Naive thymus-derived CD8-positive, alpha-beta T cell (primary cell): ENCODE measurements at places on chromosomes 2 and 18. TPM values are rescaled to one million over a fixed set of nuclear protein-coding genes. Genes with fewer than 3 reads are reported as not detected.
A peak's percentile ranks its signal among the peaks of the same experiment; 100 is the strongest.

Gene SPDYA
- 2.1 TPM for total RNA-seq

Gene COBLL1
- 4.2 TPM for total RNA-seq

Gene USP37
- 25.2 TPM for total RNA-seq

Gene ANKRD23
- total RNA-seq: 13.1 TPM

Gene FEV
- total RNA-seq: not detected

Gene TRPM8
- not detected for total RNA-seq

Gene AQP12A
- total RNA-seq: not detected

Gene DNER
- not detected for total RNA-seq

Gene TEX44
- total RNA-seq: not detected

Gene NTSR2
- not detected for total RNA-seq

DNA sequence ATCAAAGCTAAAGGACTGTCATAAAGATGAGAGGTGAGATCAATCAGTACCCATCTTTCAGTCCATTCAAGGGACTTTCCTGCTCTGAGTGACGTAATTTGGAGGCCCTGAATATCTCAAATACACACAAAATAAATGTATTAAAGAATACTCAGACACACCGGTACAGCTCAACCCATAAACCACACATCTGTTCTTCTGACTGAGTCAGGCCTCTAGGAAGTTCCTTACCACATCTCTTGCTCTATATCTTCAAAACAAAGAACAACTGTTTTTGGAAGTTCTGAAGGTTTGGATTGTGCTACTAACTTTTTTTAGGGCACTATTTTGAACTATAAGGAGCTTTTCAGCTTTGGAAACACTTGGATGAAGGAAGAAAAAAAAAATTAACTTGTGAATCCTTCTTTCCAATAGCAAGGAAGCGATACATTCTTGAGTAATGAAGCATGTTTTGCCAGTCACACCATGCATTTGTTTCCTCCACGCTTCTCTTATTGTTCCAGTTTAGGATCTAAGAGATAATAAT lies 866.5 kb upstream of the VRK2 start:
- no peaks in the 10 kb centered on the region for H3K4me1 ChIP-seq
- no peak overlapping the region for H3K4me3 ChIP-seq
- DNase-seq: no peak
- no peaks in the 10 kb centered on the region for H3K27me3 ChIP-seq
- H3K27ac ChIP-seq: no peak overlapping the region
- peaks cover 3% of the 10 kb centered on the region for H3K36me3 ChIP-seq

GRCh38 chr2:53209679-53210458 lies 557.7 kb upstream of the CHAC2 start:
- no peaks in the 10 kb centered on the region for H3K4me1 ChIP-seq
- no peaks in the 10 kb centered on the region for H3K27me3 ChIP-seq
- H3K4me3 ChIP-seq: no peak overlapping the region
- H3K27ac ChIP-seq: no peak overlapping the region
- no peaks in the 10 kb centered on the region for H3K36me3 ChIP-seq

GRCh38 chr2:71254078-71254477 lies 27.2 kb upstream of the PAIP2B start:
- DNase-seq: no peak
- no peak overlapping the region for H3K27ac ChIP-seq
- H3K4me1 ChIP-seq: no peaks in the 10 kb centered on the region
- no peak overlapping the region for H3K4me3 ChIP-seq

DNA sequence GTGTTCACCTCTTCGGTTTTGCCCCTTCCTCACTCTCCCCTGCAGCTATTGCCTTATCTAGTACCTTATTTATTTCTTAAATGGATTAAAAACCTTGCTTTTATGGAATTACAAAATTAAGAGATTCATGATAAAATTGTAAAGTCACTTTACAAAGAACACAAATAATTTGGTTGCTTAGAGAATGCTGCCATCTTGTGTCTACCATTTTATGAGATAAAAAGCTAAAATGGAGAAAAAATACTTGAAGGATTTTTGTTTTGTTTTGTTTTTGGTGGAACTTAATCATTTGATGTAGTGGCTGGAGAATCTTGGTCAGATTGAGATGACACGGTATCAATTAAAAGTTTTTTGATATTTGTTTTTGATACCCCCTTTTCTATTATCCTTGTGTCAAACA lies 69.6 kb downstream of the R3HDM1 start:
- H3K27me3 ChIP-seq: no peaks in the 10 kb centered on the region
- DNase-seq: no peak
- H3K36me3 ChIP-seq: peaks cover 16% of the 10 kb centered on the region
- no peak overlapping the region for H3K27ac ChIP-seq
- no peak overlapping the region for H3K4me3 ChIP-seq

- H3K4me3 ChIP-seq: no peak overlapping the region
- H3K27ac ChIP-seq: no peak overlapping the region
- DNase-seq: no peak
Measured at GRCh38 chr18:58251416-58251815, 207.4 kb downstream of the NEDD4L start.

GRCh38 chr2:138010890-138011289 lies 46.6 kb downstream of the HNMT start:
- no peak overlapping the region for H3K4me3 ChIP-seq
- H3K4me1 ChIP-seq: no peaks in the 10 kb centered on the region
- no peak for DNase-seq

- H3K4me1 ChIP-seq: no peaks in the 10 kb centered on the region
- H3K4me3 ChIP-seq: no peak overlapping the region
- H3K36me3 ChIP-seq: no peaks in the 10 kb centered on the region
- H3K27me3 ChIP-seq: peaks cover 21% of the 10 kb centered on the region
Measured at GRCh38 chr2:11368059-11368572, 23.7 kb upstream of the ROCK2 start.

- H3K27ac ChIP-seq: peak overlapping the region; percentile 10
- H3K4me1 ChIP-seq: peaks cover 29% of the 10 kb centered on the region
- no peak overlapping the region for H3K4me3 ChIP-seq
- no peaks in the 10 kb centered on the region for H3K36me3 ChIP-seq
- H3K27me3 ChIP-seq: peaks cover 3% of the 10 kb centered on the region
Measured at GRCh38 chr2:144582651-144583380, 62.9 kb upstream of the ZEB2 start.

DNA sequence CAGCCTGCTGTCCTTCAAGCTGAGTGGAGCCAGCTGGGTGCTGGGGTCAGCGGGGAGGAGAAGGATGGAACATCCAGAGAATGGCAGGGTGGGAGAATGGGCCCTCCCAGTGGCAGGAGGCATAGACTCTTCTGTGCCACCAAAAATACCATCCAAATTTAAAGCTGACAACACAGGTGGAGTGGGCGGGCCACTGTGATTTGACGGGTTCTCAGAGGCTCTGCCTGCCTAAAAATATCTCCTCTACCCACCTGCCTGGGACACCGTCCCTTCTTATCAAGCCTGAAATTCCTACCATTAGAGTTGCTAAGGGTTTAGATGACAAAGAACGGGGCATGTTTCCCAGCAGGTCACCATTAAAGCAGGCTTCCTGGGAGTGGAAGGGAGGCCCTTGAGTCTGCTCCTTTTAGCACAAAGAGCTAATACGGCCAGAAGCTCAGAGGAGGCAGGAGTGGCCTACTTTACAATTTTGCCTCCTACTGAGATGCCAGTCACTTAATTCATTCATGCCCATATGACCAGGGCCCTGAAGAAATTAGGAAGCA lies 19.8 kb upstream of the MARCHF4 start:
- no peaks in the 10 kb centered on the region for H3K27me3 ChIP-seq
- H3K4me3 ChIP-seq: no peak overlapping the region
- no peaks in the 10 kb centered on the region for H3K36me3 ChIP-seq
- no peak for DNase-seq

DNA sequence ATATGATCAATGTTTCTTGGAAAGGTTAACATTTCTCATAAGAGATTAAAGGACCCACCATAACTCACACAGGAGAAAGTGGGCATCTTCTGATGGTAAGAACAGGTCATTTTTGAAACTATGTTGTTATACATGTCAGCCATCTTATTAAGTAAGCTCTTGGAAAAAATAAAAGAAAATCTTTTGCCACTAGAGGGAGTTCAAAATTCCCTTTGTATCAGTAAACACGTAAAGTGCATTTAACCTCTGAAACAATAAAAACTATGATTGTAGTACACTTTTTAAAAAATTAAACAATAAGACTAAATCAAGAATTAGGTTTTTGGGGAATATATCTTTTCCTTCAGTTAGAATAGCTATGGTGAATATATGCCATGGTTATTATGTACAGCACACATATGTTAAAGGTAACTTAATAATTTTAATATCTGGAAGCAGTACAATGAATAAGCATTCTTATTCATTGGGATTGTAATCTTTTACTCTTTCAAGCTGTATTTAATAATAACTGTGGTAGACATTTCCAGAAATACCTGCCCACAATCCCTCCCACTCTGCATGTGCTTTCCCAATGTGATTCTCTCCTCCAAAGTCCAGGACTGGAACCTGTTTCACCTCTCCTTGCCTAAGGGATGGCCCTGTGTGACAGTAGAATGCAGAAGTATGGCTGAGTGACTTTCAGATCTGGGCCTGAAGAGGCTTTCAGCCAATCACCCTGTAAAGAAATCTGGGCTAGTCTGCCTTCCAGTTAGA lies 64.2 kb downstream of the RBMS1 start:
- H3K4me1 ChIP-seq: peaks cover 28% of the 10 kb centered on the region
- H3K4me3 ChIP-seq: peak overlapping the region; percentile 38
- H3K36me3 ChIP-seq: peaks cover 8% of the 10 kb centered on the region
- H3K27ac ChIP-seq: peak overlapping the region; percentile 80
- H3K27me3 ChIP-seq: no peaks in the 10 kb centered on the region

DNA sequence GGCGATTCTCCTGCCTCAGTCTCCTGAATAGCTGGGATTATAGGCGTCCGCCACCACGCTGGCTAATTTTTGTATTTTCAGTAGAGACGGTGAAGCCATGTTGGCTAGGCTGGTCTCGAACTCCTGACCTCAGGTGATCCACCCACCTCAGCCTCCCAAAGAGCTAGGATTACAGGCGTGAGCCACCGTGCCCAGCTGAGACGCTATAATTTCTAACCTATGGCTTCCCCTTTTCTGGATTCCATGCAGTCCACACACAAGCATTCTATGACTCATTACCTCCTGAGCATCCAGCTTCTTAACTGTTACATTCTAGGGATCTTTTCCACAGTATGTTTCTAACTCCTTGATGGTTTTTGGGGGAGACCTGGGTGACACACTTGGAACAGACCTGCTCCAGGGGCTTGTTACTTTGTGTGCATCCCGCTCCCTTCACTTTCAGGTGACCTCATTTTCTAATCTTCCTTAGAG lies 11.8 kb upstream of the KCMF1 start:
- H3K27me3 ChIP-seq: no peaks in the 10 kb centered on the region
- no peak overlapping the region for H3K27ac ChIP-seq
- peaks cover 13% of the 10 kb centered on the region for H3K4me1 ChIP-seq
- H3K4me3 ChIP-seq: no peak overlapping the region

DNA sequence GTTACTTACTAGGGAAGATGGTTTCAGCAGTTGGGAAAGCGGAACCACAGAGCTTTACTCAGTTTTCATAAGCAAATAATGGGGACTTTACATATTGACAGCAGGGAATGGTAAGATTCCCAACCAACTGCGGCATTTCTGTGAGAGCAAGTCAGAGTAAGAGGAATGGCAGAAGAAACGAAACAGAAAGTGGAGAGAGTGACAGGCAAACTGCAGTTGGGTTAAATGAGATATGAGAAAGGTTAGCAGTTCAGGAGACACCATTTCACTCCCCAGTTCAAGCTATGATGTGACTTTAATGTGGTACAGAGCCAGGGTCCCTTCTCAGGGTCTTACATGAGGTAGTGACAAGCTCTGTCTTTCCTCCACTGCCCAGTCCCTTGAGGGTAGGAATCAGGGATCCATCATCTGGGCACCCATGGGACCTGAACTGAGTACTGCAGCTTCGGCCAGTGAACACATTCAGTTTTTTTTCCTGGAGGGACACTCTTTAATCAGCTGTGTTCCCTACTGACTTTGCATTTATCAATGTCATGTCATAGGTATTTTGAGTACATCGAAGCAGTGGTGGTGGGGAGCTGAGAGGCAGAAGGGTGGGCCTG lies 33.0 kb upstream of the GREB1 start:
- H3K27me3 ChIP-seq: peaks cover 15% of the 10 kb centered on the region
- no peak overlapping the region for H3K27ac ChIP-seq
- no peak overlapping the region for H3K4me3 ChIP-seq
- no peaks in the 10 kb centered on the region for H3K36me3 ChIP-seq

DNA sequence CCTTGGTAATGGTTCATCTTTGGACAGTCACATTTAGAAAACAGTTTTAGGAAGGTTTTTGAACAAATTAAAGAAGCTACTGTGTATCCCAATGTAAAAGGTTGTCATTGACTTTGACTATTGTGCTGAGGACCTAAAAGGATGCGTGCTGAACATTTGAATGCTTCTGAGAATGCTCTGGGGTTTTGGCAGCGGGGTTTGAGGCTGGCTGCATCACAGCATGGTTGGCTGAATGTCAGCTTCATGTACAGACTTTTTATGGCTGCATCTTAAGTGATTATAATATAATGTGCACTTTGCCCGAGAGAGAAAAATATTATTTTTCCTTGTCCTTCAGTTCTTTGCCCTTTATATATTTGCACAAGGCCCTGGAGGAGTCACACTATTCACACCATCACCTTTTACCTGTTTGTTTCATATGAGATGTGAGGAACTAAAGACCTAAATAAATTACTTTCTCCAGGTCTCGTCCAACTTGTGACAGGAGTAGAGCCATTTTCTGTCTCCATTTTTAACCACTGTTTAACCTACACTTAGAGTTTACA lies 125.9 kb downstream of the CCDC85A start:
- H3K4me3 ChIP-seq: no peak overlapping the region
- no peaks in the 10 kb centered on the region for H3K36me3 ChIP-seq
- H3K27me3 ChIP-seq: no peaks in the 10 kb centered on the region
- no peak overlapping the region for H3K27ac ChIP-seq
- H3K4me1 ChIP-seq: no peaks in the 10 kb centered on the region

DNA sequence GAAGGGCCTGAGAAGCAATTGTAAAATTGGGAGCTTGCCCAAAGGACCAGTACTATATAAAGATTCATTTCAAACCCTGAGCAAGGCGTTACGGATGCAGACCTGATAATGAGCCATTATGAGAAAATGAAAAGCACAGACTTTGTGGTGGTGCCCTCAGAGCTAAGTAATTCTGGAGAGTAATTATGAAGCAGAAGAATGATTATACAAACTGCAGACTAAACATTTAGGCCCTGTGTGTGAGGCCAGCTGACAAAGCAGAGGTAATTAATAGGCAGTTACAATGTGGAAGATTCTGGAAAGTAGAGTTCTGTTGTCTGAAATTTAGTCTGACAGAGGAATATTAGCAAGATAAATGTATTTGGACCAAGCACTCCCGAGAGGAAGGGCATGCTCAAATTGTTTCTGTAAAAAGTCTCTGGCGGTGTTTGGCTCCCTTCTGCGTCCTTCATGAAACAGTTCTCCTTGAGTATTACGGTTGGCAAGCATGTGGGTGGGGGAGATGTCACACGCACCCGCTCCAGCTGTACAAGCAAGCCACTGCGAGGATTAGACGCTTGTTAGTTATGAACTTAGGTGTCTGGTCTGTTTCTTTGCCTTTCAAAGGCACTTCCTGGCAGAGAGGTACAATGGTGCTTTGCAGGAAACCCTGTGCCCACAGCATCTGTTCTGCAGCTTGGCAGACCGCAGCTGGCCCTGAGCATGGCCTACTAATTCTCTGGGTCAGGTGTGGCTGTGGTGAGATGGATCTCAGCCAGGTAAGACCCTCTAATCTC lies 45.5 kb downstream of the CDC42EP3 start:
- peaks cover 40% of the 10 kb centered on the region for H3K4me1 ChIP-seq
- H3K4me3 ChIP-seq: peak overlapping the region; percentile 67
- H3K36me3 ChIP-seq: peaks cover 3% of the 10 kb centered on the region
- peak; percentile 80 for DNase-seq
